ENCODE measurements at places on chromosomes 6 and 20. TPM values are rescaled to one million over a fixed set of nuclear protein-coding genes. Genes with fewer than 3 reads are reported as not detected.

TSPO2 gene
- 0.09 TPM for polyA plus RNA-seq

RIOK1 gene
- polyA plus RNA-seq = 26.6 TPM

PRR18 gene
- polyA plus RNA-seq = 0.09 TPM

DYNLT2 gene
- polyA plus RNA-seq = 8.9 TPM

SLC25A27 gene
- 27.0 TPM for polyA plus RNA-seq

PNPLA1 gene
- polyA plus RNA-seq = 0.21 TPM

CLVS2 gene
- 0.02 TPM for polyA plus RNA-seq

DNA sequence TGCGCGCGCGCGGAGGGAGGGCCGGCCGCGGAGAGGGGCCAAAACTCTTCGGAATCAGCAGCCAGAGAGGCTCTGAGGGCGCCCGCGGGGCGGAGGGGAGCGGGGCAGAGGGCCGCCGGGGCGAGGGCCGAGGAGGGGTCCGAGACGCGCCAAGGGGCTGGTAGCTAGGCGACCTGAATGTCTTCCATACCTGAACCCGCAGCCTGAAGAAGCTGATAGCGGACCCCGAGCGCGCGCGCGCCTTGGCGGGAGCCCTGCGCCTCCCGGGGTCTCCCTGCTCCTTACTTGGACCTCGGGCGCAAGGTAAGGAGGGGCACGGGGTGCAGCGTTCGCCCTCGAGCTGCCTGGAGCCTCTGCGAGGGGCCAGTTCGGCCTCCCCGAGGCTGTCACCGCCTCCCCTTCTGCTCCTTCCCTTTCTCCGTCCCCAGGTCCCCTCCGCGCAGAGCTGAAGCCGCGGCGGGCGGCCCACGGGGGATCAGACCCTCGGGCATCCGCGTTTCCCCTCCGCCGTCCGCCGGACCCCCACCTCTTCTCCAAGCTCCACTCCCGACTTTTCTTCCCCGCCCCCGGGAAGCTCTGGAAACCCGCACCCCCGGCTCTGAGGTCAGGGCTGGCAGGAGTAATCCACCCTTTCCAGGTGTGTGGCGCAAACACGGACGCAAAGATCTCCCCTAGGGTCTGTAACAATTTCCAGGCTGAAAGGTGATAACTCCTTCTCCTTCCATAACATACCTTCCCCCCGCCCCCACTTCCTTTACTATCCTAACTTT is 13.1 kb upstream of the DEK start:
- DNase-seq = no peak

- DNase-seq = no peak
Measured at GRCh38 chr20:951384-952169, 35.4 kb upstream of the ANGPT4 start.

DNA sequence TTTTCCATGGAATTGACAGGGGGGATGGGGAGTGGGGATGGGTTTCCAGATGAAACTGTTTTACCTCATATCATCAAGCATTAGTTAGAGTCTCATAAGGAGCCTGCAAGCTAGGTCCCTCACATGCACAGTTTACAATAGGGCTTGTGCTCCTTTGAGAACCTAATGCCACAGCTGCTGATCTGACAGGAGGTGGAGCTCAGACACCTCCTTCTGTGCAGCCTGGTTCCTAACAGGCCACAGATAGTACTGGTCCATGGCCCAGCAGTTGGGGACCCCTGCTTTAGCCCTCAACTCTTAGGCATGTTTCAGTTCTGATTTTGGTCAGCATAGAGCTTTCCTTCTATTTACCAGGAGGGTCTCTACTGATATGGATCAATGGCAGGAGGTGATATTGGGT is 251.6 kb downstream of the LAMA2 start:
- DNase-seq = no peak

- no peak for DNase-seq
Measured at GRCh38 chr6:7144872-7145584, 37.3 kb downstream of the RREB1 start.

DNA sequence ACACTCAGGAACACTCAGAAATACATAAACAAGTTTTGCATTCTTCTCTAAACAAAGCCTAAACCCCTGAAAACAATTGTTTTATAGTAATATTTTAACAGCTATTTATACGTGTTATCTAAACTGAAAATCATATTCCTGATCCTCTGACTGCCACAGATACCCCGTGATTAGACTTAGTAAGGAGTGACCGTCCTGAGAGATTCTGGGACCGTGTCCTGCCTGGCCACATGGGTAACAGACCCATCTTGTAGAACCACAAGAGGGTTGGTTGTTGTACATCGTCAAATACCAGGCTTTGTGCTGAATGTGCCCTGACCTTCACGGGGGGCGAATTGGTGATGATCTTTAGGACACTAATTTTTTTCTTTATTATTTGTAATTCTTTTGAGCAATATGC is 214.4 kb downstream of the TMEM242 start:
- no peak for DNase-seq

DNA sequence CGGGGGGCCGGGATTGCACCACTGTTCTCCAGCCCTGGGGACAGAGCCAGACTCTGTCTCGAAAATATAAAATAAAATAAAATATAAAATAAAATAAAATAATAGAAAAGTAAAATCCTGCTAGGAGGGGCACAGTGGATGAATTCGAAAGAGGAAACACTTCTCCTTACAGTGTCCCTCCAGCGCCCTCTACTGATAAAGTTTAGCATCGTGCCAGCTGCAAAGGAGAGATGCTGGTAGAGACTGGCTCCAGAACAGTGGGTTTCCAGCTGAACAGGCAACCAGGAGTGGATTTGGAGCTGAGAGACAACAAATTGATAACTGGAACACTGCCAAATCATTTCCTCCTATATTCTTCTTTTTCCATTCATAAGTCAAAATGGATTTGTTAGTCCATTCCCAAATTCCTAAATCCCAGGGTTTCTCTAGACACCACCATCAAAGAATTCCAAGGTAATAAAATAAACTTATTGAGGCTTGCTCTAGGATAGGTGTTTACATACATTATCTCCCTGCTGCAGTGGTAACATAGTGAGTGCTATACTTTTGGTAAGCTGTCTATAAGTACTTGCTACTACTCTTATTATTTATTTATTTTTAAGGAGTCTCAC is 31.7 kb upstream of the TBPL1 start:
- DNase-seq = peak; percentile 80

DNA sequence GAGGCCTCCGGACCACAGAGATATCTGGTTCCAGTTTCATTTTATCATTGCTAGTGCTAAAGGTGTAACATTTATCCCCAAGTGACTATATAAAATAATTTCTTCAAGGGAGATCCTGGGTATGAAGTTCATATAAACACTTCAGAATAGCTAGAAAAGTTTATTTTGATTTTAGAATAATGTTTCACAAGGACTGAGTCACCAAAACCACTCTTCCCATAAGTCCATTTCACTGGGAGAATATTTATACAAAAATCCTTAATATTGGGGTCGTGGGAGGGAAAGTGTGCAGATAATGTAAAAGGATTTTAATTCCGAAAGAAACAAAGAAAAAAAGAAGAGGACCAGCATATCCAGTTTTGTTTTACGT is 128.1 kb downstream of the ISM1 start:
- DNase-seq = no peak

DNA sequence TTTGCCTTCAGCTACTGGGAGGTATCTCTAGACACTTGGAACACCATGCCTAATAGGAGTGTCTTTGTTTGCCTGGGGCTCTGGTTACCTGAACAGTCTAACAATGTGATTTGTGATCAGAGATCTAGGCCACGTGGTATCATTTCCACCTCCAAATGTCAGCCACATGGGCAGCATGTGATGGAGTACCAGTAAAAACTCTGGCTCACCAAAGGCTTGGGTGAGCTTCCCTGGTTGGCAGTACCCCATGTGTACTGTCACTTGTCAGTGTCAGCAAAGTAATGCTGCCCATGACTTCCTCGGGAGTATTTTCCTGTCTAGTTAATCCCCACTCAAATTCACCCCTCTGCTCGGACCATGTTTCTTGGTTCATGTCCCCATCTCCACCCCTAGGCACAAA is 195.2 kb upstream of the LRFN2 start:
- DNase-seq = no peak

GRCh38 chr6:144543006-144543871 is 258.1 kb downstream of the UTRN start:
- no peak for DNase-seq
